Foreskin fibroblast (primary cell): ENCODE measurements at places on chromosomes 1 and 21.

GRCh38 chr1:227299688-227300087 is 18.6 kb downstream of the CDC42BPA start:
- DNase-seq, result no peak

- DNase-seq, result peak; percentile 77
These were observed 200.9 kb downstream of the DISC1 start for GRCh38 chr1:231827337-231828105.

GRCh38 chr1:85179522-85179921 is 21.3 kb downstream of the SYDE2 start:
- DNase-seq, result no peak

DNA sequence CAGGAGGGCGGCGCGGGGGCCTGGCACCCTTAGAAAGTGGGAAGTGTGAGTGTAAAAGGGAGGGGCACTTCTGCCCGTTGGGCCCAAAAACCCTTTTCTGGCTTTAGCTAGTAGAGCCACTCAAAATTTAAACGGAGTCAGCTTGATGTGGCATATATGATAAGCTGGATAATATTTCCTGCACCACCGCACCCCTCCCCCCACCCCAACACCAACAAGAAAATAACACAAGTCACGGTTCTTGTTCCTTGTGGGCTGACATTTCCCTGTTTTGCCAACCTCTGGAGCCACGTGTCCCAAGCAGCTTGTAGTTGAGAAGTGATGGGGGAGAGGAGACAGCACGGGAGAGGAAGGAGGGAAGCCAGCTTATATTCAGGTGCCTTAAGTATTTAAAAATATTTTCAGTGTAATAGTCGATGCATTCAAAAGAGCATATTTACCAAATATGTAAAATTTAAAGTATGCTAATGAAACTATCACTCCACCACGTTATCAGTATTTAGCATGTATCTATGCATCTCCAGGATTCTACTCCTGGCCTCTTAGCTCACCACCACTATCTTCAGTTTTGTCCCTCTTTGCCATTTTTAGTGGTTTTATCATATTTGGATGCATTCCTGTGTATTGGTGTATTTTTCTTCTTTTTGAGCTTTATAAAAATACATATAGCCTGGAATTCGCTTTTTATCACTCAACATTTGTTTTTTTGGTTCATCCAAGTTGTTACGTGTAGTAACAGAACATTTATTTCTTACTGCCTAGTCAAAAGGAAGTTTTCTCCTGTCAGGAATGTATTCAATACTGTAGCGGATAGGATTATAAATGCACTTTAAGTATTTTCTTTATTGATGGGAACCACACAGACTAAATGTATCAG is 773 bp upstream of the DDX59 start:
- no peak for DNase-seq

- no peak for DNase-seq
These were observed 183.2 kb upstream of the VAMP3 start for GRCh38 chr1:7587773-7588456.

GRCh38 chr1:43541721-43542401 is 11.2 kb downstream of the PTPRF start:
- DNase-seq, result peak; percentile 80

GRCh38 chr1:204493145-204493983 is 1.2 kb downstream of the PIK3C2B start:
- DNase-seq, result no peak

DNA sequence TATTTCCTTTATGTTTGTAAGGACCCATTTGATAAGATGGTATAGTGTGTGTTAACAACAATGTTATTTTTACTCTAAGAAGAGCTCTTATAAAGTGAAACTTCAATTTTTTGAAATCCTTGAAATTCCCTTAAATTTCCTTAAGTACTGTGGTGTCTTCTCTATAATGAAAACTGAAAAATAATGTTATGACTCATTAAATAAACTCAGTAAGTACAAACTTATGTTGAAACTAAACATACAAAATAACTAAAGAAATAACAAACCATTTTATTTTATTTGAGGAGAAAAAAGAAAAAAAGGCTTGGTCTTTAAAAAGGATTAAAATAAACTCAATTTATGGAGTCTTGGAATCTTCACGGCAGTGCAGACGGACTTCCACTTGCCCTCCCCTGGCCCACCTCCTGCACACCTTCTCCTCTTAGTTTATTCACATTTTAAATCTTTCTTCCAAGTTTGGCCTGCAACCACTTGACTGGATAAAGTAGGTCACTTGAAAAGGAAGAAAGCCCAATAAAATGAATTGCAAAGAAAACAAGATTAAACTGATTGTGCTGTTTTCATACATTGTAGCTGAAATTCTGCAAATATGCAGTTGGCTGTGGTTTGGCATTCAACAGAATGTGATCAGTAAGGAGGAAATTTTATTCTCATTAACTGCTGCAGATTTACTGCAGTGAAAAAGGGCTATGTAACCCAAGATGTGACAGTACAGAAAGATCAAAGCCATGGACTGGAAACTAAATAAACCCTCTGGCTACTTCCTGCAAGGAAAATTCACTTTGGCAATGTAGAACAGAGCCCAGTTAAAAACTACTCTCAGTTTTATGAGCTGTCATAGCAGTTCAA is 48.5 kb upstream of the SCYL3 start:
- peak; percentile 58 for DNase-seq

DNA sequence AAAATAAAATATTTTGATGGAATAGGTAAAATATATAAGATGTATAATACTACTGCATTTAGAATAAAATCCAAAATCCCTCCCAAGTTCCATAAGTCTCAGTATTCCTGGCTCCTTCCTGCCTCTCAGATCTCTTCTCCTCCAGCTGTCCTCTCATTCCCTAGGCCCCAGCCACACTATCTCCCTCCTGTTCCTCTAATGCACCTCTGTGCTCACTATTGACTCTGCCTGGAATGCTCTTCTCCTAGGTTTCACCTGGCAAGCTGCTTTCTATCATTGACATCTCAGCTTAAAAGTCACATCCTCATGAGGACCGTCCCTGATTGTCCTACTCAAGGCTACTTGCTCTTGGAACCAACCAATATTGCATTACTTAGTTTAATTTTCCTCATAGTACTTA is 7.2 kb downstream of the NME7 start:
- no peak for DNase-seq

GRCh38 chr1:116966791-116967190 is 34.8 kb upstream of the CD101 start:
- DNase-seq, result no peak

GRCh38 chr21:43913928-43914327 is 48.9 kb downstream of the AGPAT3 start:
- peak; percentile 40 for DNase-seq

DNA sequence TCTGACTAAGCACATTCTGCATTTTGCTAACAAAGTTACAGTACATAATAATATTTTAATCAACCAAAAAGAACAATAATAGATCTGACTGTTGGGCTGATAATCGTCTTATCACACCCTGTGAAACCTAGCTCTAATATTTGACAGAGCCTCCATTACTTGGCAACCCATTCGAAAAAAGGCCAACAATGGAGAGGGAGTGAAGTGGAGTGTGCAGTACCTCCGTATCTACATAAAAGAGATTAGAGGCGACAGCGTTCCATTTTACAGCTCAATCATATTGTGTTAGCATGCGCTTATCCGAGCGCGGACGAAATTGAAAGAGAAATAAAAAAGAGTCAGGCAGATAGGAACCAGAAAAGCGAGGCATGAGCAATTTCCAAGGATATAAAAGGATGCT is 137.3 kb upstream of the USH2A start:
- DNase-seq, result no peak

GRCh38 chr1:213783893-213784292 is 203.9 kb upstream of the PROX1 start:
- no peak for DNase-seq

GRCh38 chr1:42978317-42979035 is 19.8 kb upstream of the SLC2A1 start:
- no peak for DNase-seq

DNA sequence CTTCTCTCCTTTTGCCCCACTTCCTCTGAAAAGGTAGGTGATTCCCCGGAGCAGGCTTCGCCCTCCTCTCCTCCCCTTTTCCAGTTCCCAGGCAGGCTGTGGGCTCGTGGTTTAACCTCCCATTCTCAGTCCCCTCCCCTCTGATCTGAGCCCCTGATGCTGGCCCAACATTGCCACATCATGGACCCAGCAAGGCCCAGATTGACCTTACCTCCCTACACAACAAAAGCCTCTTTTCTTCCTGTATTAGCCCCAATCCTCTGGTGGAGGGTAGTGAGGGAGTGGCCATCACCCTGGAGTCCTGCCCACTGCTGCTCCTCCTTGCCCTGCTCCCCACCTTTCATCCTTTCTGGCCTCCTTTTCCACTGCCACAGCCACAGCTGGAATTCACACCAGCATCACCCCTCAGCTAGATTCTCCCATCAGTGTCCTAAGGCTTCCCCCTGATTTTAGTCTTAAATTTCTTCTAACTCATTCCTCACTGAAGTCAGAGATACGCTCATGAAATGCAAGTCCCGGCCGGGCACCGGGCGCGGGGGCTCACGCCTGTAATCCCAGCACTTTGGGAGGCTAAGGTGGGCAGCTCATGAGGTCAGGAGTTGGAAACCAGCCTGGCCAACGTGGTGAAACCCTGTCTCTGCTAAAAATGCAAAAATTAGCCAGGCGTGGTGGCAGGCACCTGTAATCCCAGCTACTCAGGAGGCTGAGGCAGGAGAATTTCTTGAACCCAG is 7.0 kb upstream of the ZBTB48 start:
- DNase-seq, result no peak

DNA sequence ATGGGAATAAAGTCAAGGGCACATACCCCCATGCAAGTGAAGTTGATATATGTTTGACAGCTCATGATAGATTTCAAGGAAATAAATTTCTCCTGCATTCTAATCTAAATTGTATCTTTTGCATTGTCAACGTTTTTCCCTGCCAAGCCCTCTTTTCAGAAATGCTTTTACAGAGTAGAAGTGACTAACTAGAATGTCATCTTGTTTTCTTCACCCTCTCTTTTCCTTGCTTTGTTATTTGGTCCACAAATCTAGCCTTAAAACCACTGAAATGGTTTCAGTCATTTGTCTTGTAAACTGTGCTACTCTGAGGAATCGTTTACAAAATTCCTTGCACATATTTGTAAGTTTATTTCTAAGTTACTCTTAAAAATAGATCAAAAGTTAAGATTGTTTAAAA is 600.8 kb upstream of the CXADR start:
- peak; percentile 42 for DNase-seq

DNA sequence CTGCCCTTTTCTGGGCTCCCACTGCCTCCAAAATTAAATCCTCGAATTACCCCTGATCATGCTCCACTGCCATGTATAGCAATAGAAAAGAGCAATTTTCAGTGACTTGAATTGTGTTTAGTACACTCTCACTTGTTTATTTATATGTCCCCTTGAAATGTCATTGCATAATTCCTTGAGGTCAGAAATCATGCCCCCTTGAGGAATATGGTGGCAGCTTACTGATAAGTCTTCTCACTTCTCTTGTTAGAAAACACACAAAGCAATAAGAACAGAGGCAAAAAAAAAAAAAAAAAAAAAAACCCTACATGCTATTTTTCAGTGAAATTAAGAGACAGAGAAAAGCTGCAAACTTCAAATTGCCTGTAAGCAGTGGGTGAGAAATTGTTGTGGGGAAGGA is 37.5 kb downstream of the GPR88 start:
- DNase-seq, result no peak

GRCh38 chr1:31815752-31816500 is at the start of gene SPOCD1:
Gene SPOCD1, minus strand, starts transcription at chr1:31816022. Its CDS starts 689 bp downstream, at chr1:31815333.
- peak; percentile 76 for DNase-seq

DNA sequence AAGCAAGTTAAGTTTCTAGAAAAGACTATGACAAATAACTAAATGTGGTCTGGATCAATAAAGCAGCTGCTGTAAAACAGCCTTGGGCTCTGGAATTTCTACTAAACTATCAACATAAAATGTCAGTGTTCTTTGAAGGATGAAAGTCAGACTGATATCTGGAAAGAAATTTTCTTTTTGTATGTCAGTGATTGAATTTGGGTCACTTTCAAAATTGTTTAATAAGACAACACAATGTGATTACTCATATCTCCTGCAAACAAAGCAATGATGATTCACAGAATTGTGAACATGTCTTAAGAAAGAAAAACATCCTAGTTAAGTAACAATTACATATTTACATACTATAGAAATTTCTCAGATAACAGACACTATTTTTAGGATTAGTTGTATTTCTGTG is 826.4 kb downstream of the PLA2G4A start:
- peak; percentile 48 for DNase-seq

DNA sequence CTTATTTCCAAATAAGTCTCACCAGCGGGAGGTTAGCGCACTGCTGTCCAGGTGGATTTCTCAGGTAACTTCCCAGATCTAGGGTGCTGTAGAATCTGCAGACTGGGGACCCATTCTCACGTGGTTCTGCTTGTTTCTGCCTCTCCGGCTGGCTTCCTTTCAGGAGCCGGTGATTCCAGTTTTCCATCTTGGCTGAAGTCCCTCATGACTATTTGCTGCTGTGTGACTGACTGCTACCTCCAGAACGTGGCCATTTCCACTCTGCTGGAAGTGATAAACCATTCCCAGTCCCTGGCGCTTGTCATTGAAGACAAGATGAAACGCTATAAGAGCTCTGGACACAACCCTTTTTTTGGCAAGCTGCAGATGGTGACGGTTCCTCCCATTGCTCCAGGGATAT is 76.0 kb downstream of the DOP1B start:
- no peak for DNase-seq

DNA sequence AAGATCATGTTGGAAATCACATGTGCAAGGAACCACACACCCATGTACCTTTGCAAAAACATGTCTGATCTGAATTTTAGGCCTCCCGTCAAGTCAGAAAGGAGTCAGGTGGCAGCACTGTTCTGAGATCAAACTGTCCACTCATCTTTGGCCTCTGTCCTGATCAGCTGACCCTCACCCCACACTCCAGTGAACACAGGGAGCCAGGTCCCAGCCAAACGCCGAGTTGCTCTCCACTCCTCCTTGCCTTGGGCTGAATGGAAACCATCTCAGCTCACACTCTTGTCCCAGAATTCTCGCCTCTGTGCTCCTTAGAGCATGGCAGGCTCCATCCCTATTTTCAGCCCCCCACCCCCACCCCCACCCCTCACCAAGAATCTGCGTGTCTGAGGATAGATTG is 4.6 kb upstream of the RNF186 start:
- DNase-seq, result no peak

- peak; percentile 85 for DNase-seq
These were observed at the start of gene SAMD11 for GRCh38 chr1:923131-923990. Gene SAMD11, plus strand, starts transcription at chr1:923923. Its CDS starts 509 bp downstream, at chr1:924432.

GRCh38 chr1:110281363-110282290 is 57.5 kb upstream of the RBM15 start:
- no peak for DNase-seq
